ENCODE measurements at places on chromosomes 4 and X. TPM values are rescaled to one million over a fixed set of nuclear protein-coding genes. Genes with fewer than 3 reads are reported as not detected.

GRCh38 chr4:112182604-112183003, 37.4 kb downstream of the FAM241A start:
- no peak for DNase-seq

- DNase-seq = peak; percentile 92
These were observed 602.8 kb upstream of the DIPK2B start for GRCh38 chrX:45803383-45803921.

GRCh38 chrX:65528705-65529340, 5.8 kb downstream of the LAS1L start:
- DNase-seq = peak; percentile 12

DNA sequence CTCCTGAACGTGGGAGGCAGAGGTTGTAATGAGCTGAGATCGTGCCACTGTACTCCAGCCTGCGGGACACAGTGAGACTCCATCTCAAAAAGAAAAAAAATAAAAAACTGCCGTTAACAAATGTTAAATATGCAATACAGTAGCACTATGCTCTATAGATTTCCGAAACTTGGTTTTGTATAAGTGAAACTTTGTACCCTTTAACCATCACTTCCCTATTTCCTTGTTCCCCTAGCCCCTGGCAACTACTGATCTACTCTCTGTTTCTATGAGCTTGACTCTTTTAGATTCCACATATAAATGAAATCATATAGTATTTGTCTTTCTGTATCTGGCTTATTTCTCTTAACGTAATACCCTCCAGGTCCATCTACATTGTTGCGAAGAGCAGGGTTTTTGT, 74.1 kb downstream of the TAB3 start:
- DNase-seq = no peak

GRCh38 chrX:20007962-20008622, 17.2 kb upstream of the BCLAF3 start:
- no peak for DNase-seq

GRCh38 chr4:180650273-180650672, 1592.9 kb upstream of the TENM3 start:
- no peak for DNase-seq

- DNase-seq = no peak
These were observed 66.7 kb upstream of the VCX2 start for GRCh38 chrX:8237718-8238117.

GRCh38 chr4:16129336-16129735, 45.5 kb upstream of the PROM1 start:
- no peak for DNase-seq

GRCh38 chr4:57043347-57044251, 64.9 kb downstream of the POLR2B start:
- DNase-seq = no peak

GRCh38 chrX:69430785-69431184, 73.3 kb upstream of the NALF2 start:
- no peak for DNase-seq

DNA sequence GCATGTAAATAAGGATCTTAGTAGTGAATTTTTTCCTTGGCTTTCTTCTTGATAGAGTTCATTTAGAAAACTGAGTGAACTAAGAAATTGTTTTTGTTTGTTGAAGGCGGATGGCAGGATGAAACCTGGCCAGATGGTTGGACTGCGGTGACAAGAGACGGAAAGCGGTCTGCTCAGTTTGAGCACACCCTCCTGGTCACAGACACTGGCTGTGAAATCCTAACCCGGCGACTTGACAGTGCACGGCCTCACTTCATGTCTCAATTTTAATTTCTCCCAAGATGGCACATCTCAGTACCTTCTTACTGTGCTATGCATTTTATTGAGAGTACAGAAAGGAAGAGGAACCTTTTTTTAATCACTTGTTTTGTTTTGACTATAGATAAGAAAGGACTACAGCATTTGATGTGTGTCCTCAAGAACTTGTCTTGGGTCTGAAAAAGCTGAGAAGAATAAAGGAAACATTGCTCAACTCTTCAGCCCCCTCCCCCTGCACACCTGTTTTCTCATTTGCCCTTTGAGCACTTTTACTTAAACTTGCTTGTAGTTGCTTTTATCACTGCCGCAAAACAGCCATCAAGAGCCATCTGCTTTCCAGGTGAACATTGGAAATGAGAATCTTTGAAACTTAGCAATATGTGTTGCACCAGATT, 27.4 kb downstream of the ADH5 start:
- DNase-seq = no peak

DNA sequence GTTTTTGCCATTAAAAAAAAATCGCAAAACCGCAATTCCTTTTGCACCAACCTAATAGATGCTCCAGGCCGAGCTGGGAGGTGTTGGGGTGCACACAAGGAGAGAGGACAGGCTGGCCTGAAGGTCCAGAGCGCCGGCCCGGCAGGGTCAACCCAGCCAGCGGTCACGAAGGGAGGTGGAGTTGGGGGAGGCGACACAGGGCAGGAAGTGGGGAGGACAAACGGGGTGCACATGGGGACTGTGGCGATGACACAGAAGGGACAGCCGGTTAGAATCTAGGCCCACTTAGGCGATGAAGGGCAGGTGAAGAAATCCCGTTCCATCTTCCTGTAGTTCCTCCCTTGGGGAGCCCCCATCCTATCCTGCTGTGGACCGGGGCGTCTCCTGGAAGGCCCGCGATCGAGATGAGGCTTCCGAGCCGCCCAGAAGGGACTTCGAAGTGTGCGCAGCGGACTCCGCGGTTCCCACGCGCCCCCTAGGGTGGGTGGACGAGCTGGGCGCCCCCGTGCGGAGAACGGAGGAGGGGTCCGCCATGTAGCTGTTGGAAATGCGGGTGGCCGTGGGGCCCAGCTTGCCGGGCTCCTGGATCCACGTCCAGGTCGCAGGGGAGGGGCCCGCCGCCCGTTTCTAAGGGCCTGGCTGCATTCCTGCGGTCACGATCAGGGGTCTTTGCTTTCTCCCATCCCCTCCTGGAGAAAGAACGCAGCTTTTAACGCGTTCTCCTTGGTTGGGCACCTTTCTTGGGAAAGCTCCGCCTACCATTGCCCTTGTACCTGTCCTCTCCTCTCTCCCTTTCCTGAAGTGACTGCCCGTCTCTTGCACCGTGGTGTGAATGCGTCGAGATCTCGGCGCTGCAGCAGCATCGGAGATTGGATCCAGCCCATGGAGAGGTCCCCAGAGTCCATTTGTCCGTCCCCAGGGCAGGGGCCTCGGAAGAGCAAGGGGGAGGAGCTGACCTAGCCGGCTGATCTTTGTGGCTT, 17.0 kb upstream of the HPF1 start:
- no peak for DNase-seq

DNA sequence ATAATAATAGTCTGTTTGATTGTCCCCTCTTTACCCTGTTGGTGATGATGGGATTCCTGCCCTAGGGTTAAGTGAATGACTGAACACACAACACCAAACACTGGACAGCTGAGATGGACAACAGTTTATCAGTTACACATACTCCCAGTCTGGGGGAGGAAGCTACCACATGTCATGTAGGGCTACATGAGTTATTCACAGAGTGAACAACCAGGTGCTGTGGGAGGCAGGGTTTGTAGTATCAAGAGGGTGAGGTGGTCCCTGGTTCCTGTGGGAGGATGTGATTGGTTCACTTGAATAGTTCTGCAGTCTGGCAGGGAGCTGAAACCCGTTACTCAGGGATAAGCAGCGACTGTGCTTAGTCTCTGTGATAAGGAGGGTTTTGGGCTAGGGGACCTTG, 88.8 kb upstream of the AP1S2 start:
- no peak for DNase-seq

DNA sequence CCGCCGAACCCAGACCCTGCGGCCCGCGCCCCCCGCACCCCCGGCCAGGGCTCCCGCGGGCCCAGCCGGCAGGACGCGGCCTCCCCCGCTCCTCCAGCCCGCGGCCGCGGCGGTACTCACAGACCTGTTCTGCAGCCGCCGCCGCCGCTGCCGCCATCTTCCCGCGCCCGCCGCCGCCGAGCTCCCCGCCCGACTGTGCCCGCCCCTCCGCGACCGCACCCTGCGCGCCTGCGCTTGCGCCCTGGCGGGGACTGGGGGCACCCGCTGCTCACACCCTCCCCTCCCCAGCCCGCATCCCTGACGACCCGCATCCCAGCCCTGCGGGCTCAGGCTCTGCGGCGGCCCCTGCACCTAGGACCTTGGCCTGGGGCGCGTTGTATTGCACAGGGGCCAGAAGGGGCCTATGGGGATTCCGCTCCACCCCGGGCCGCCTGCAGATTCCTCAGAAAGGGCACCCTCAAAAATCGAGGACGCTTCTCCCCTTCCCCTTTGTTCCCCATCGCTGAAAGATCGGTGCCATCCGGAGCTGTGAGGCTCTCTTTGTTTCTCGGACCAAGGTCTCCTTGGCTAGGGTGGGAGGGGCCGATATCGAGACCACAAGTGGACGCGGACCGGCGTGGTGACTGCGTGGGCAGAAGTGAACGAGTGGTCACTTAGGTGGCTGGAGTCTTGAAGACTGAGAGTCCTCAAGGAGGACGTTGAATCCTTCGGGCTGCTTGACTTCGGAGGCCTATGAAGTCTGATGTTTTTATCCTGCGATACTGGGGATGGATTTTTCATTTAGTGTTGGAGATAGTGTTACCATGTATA, at the start of gene SGCB:
Gene SGCB (minus strand): TSS at position 197 of the 810 bp plus-strand sequence. CDS start 40 bp downstream, at position 157.
- DNase-seq = no peak

DNA sequence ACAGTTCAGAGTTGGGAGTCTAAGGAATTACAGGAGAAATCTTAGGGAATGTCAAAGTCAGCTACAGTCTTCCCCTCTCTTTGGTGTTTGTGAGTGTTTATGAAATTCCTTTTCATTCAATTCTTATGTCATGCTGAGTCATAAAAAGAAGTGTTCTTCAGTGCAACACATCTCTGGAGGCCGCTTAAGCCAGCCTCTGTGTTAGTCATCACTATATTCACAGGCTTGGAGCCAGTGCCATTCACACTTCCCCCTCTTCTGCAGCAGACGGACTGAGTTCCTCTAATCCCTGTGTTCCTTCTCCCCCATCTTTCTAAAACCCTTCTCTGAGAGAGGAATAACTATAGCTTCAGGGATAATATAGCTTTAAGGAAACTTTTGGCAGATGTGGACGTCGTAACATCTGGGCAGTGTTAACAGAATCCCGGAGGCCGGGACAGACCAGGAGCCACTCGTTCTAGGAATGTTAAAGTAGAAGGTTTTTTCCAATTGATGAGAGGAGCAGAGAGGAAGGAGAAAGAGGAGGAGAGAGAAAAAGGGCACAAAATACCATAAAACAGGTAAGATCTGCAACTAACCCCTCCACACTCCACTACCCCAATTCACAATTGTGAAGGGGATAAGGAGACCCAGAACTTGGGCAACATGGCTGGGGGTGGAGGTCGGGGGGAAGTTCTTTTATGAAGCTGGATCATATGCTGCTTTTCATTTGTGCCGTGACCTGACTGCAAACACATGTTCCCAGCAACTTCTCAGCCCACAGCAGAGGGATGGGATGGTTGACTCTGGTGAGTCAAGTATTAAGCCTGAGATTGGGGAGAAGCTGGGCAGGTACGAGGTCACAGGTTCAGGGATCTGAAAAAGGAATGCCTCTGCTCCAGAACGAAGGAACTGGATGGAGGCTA, at the start of gene SRPX2:
Gene SRPX2 (plus strand): TSS at position 244 of the 905 bp plus-strand sequence. CDS start 2,124 bp downstream, outside the sequence.
- DNase-seq = peak; percentile 90

DNA sequence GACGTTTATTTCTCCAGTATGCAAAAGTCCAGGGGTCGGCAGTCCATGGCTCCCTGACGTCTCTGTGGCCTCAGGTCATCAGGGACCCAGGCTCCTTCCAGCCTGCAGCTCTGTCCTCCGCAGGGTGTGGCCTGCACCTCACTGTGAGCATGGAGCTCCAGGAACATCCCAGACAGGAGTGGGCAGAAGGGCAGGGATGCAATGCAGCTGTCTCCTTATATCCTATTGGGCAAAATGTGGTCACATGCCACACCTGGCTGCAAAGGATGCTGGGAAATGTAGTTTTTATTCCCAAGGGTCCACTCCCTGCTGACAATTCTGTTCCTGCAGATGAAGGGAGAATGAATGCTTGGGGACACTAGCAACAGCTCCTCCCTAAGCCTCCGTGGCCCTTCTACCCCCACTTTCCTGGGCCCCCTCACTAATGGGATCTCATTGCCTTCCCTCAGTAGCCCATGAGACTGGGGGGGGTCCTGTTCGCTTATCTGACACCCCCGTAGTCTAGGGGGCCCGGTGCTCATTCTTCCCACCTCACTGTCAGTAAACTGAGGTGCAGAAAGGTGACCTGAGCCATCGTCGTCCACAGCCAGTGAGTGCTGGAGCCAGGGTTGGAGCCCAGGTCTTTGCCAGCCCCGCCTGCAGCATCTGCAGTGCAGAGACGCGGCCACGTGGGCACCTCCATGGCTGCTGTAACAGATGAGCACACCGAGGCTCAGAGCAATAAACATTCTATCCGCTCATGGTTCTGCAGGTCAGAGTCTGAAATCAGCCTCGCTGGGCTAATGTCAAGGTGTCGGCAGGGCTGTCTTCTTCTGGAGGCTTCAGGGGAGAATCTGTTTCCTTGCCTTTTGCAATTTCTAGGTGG, 5.9 kb upstream of the GRPEL1 start:
- DNase-seq = peak; percentile 60

DNA sequence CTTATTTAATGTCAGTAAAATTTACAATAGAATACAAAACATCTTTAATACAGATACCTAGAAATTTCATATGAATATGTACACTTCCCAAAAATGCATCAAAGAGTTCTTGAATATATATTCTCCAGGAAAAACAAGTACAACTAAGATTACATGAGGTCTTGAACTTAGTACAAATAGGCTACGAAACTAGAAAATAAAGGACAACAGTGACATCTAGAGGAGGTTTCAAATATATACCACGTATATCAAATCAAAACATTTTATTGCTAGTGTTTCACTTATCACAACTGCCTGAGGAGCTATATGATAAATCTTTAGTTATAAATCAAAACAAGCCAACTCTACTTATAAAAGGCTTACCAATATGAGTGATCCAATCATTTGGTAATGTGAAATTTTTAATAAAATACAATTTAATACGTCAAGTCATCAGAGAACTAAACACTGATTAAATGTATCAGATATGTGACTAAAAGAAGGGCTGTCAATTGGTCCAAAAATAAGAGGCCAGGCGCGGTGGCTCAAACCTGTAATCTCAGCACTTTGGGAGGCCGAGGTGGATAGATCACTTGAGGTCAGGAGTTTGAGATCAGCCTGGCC, 36.6 kb downstream of the ANAPC10 start:
- DNase-seq = peak; percentile 58

GRCh38 chr4:129371926-129372325, 276.0 kb downstream of the C4orf33 start:
- no peak for DNase-seq

GRCh38 chrX:102672856-102673255, 21.6 kb downstream of the GPRASP1 start:
- DNase-seq = no peak

DNA sequence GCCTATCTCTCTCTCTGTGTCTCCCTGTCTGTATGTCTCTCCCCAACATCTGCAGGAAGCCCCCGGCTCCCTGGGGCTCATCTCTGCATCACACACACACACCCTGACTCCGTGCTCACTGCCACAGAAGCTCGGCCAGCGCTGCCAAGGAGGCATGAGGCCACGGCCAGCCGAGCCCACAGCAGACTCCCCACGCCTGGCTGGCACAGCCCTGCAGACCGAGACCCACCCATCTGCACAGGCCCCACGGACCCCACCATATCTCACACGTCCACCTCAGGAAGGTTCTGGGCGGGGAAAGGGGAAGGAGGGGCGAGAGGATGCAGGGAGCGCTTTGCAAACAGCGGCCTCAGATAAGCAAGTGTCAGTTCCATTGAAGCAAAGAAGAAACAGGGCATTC, 28.5 kb upstream of the SLC25A6 start:
- DNase-seq = no peak

The C4orf51 gene
- not detected for total RNA-seq

The CLGN gene
- 53.1 TPM for total RNA-seq

The SRPX gene
- 2.4 TPM for total RNA-seq

The ATP2B3 gene
- not detected for total RNA-seq

The CXorf65 gene
- total RNA-seq = not detected

The KLHL34 gene
- total RNA-seq = not detected

The TEX13C gene
- not detected for total RNA-seq

The GPRASP3 gene
- total RNA-seq = 2.6 TPM

Measured in bronchial epithelial cell (primary cell).